GM12892 (cell line): ENCODE measurements at places on chromosomes 3 and 15.

DNA sequence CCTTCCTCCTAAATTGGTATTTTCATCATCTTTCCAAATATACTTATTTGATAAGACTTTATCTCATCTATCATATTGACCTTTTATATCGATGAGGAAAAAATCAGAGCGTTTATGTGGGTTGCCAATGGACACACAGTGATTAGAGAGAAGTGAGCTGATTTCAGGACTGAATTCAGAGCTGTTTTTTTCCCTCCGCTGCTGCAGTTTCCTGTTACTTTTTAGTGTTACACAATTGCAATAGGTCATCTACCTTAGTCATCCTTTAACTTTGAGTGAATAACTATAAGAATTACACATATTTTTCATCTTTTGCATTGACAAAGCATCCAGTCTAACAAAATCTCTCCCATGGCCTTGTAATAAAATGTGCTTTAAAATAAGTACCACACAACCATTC lies 266.3 kb upstream of the CNTN4 start:
- DNase-seq, result no peak

DNA sequence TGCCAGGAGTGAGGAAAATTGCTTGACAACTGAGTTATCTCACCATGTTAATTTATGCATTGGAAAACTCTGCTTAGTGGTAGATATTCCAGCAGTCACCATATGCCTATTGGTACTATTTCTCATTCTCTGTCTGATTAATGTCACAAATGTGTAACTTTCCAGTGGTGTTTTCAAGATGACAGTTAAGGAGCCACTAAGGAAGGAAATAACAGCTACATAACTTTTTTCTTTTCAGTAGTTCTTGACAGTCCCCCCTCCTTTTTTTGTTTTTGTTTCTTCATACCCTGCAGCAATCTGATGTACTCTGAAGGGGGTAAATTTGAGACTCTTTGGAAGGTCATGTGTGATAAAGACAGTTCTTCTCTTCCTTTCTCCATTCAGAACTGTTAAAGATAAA lies 13.1 kb downstream of the RASA2 start:
- DNase-seq, result no peak

- no peak for DNase-seq
Observed at GRCh38 chr15:52808441-52808840, 18.3 kb upstream of the ONECUT1 start.

DNA sequence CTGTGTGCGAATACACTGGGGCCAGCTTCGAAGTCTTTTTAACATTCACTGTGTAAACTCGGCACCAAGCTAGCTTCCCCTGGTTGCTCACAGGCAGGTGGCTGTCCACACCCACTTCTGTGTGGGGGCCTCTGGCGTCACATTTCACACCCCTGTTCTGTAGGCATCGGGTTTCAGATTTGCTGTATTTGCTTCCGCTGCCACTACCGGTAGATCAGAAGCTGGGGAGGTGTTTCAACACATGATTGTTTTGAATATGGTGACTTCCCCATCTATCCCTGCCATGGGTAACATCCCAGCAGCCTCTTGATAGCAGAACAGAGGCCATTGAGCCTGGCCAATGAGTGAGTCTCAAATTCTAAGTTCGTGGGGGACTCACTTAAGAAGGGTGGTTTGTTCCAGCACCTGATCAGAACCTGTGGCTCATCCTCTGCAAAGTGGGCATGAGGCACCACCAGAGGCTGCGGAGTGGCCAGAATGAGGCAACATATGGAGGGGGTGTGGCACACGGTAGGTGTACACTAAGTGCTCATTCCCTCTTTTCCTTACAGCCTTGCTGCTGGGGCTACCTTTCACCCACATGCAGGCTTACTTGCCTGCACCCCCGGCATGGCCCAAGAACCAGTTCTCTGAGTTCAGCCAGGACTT lies 61.5 kb downstream of the IQSEC1 start:
- DNase-seq, result peak; percentile 78

DNA sequence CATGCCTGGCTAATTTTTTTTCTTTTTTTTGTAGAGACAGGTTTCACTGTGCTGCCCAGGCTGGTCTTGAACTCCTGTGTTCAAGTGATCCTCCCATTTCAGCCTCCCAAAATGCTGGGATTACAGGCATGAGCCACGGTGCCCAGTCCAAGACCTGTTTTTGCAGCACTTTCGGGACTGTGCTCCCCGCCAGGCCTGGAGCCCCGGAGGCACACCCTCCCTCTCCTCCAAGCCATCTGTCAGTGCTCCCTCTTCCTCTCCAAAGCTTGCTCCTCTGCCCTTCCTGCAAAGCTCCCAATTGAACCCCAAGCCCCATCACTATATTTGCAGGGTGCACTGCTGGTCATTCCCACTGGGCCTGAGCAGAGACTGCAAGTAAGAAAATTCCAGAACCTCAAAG lies 98.1 kb downstream of the CORO2B start:
- DNase-seq, result no peak

DNA sequence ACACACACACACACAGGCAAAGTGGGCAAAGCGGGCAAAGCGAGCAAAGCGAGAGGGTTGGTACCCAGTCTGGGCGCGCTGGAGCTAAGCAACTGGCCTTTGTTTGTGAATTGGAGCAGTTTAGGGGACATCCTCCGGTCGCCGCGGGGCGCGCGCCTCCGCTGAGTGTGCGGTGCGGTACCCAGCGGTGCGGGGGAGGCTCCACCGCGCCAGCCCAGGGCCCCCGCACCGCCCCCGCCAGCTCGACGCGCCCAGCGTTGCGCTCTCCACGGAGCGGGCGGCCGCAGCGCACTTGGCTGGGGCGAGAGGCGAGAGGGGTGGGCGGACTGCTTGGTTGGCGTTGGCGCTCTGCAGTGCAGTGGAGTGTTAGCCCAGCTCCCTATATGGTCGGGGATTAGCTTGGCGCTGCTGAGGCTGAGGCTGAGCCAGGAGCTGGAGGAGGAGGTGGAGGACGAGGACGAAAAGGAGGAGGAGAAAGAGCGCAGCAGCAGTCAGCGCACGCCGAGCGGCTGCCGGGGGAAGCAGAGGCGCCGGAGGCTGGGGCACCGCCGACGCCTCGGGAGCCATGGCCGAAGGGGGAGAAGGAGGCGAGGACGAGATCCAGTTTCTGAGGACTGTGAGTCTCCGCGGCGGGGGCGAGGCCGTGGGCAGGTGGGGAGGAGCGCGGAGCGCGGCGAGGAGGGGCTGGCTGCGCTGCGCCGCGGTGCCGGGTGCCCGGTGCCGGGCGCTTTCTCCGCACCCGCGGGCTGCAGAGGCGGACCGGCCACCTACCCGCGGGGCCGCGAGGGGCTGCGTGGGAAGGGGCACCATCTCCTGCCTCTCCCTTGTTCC lies at the start of gene RYR3:
RYR3 (plus strand) TSS at position 487 of the 831 bp plus-strand sequence; CDS start at position 566, 79 bp downstream.
- no peak for DNase-seq

DNA sequence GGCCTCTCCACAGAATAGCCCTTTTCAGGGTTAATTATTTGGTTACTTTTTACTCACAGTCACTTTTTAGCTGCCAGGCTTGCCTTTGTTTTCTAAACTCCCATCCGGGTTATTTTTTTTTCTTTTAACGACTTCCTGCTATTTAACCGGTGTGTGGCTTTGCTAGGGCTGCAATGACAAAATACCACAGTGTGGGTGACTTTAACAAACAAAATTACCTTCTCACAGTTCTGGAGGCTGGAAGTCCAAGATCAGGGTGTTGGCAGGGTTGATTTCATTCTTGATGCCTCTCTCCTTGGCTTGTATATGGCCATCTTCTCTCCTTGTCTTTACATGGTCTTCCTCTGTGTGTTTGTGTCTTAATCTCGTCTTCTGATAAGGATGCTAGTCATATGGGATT lies 91.5 kb downstream of the IL1RAP start:
- no peak for DNase-seq

GRCh38 chr3:57288403-57288802 lies 4.1 kb downstream of the ASB14 start:
- DNase-seq, result no peak

DNA sequence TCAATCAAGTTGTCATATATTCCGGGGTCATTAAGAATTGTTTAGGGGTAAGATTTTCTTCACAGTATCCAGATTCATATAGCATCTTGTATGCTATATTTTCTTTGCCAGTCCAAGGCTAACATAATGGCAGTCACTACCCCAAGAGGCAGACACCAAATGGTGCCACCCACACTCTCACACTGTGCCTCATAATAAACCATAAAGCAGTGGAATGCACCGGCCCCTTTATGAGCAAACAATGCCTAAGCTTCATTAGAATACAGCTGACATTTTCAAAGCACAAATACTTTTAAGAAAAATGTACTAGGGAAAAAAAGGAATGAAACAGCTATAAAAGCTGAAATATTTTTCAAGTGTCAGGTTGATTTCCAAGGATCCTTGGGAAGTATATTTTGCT lies 121.6 kb downstream of the TFDP2 start:
- DNase-seq, result no peak

- DNase-seq, result no peak
Observed at GRCh38 chr15:99704444-99704838, 28.8 kb downstream of the LYSMD4 start.

DNA sequence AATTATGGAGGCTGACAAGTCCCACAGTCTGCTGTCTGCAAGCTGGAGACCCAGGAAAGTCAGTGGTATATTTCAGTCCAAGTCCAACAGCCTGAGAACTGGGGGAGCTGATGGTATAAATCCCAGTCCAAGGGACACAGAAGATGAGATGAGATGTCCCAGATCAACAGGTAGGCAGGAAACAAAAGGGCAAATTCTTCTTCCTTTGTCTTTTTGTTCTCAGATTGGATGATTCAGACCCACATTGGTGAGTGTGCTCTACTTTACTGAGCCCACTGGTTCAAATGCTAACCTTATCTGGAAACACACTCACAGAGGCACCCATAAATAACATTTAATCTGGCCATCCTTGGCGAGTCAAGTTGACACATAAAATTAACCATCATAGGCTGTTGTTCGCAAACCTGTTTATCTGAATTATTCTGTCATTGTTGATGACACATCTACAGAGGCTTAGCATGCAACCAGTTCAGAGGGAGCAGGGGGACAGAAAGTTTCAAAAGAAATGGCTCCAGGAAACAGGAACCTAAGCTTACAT lies 62.7 kb upstream of the ITGA11 start:
- no peak for DNase-seq

DNA sequence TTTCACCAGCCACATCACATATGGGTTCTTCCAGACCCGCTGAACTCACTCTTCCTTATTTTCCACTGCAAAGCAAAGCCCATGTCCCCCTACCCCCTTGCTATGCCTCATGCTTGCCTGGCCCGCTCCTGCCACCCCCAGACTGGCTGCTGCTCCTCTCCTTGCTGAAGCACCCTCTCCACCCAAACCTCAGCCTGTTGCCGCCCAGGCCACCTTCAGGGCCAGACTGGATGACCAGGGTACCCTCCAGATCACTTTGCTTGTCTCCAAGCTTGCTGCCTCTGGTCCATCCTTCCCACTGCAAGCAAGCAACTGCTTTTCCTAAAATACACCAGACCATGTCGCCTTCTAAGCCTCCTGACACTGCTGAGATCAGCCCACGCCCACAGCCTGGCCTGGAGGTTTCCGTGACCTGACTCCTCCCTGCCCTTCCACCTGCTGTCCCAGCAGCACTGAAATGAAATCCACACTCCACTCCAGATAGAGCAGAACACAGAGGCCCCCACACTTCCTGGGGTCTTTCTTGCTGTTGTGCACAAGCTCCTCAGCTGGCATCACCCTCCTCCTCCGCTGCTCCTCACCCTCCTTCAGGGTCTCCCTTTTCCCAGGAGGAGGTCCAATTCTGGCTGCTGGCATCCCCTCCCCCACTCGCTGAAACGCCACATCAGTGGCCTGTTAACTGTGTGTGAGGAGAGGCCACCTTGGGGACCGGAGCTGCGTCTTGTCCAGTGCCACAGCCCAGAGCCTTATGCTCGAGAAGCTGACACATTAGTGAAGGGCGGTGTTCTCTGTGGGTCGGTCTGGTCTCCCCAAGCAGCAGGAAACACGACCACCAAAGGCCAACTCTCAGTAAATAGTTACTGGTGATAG lies 99.1 kb downstream of the ADCY5 start:
- no peak for DNase-seq

GRCh38 chr15:42349186-42349585 lies 10.1 kb upstream of the CAPN3 start:
- DNase-seq, result no peak

DNA sequence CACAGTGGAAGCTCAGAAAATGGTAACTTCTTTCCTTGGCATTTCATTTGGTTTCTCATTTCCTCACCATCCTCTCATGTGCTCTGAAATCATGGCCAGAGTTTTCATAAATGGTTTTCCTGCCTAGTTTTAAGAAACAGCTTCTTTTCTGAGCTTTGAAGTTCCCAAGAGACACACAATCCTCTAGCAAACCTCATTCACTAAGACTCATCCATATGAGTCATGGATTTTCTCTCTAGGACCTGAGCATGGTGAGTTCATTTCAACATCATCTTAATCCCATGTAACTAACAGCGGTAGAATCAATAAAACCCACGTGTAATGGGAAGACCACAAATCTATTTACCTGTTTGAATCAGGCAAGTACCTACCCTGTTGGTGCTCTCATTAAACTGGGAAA lies 274.5 kb upstream of the LRTM1 start:
- DNase-seq, result no peak

DNA sequence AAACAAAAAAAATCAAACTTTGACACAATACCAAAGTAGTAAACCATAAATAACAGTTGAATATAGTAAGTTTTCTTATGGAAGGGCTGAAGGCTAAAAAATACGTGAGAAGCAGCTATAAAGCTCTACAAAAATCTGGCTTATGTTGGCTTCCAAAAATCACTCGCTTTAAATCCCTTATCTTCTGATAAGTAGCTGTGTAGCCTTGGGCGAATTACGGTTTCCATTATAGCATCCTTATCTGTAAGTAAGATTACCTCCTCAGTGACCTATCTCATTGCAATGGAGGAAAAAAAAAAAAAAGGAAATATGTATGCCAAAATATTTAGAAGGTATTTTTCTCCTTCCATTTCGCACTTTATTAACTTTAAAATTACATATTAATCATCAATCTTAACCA lies 348.6 kb downstream of the PLOD2 start:
- no peak for DNase-seq
